ENCODE measurements at places on chromosomes 5 and 9.

DNA sequence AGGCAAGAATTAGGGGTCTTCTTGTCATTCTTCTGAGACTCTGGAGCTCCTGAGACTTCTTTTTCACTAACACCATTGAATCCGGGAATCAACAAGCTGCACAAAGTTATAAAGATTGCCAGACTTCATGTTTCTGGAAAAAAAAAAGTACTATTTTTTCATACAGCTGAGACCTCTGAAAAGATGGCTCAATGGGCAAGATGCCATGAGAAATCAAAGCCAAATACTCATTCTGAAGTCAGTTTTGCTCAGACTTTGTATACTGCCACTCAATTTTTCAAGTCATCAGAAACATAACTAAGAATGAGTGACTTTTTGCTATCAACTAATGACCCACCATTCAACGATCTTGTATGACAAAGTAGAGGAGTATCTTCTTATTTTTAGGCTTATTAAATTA is 512.0 kb downstream of the RAB3C start:
- no peak for DNase-seq

DNA sequence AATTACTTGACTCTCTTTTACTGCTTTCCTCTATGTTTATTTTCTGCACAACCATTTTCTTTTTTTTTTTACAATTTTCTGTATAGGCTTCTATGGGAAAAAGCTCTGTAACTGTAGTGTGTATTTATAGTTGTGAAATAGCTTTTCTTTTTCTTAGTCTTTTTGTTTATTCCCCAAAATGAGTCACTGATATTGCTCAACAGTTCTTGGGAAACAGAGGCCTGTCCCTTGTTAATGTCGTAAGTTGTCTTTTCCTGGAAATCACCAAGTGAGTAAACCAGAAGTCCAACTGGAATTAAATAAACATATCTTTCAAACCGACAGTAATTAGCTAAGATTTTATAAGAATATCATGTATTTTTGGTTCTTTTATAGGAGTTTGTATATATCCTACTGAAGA is 325.1 kb upstream of the PRR16 start:
- no peak for DNase-seq

DNA sequence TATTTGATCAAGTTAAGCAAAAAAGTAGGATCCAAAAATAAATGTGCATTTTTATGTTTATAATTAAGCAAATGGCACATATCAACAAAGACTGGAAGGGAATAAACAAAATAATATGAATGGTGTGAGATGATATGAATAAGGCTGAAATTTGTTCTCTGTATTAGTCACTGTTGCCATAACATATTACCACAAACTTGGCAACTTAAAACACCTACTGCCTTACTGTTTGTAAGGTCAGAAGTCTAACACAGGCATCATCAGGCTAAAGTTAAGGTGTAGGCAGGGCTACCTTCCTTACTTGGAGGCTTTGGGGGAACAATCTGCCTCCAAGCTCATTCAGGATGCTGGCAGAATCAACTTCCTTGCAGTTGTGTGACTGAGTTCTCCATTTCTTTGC is 19.3 kb downstream of the PGGT1B start:
- DNase-seq = no peak

- no peak for DNase-seq
Measured at GRCh38 chr5:95627971-95628810, 8.3 kb downstream of the GPR150 start.

GRCh38 chr9:14089051-14089803 is 224.7 kb downstream of the NFIB start:
- DNase-seq = no peak

GRCh38 chr9:83132768-83133167 is 69.8 kb upstream of the RASEF start:
- DNase-seq = no peak

DNA sequence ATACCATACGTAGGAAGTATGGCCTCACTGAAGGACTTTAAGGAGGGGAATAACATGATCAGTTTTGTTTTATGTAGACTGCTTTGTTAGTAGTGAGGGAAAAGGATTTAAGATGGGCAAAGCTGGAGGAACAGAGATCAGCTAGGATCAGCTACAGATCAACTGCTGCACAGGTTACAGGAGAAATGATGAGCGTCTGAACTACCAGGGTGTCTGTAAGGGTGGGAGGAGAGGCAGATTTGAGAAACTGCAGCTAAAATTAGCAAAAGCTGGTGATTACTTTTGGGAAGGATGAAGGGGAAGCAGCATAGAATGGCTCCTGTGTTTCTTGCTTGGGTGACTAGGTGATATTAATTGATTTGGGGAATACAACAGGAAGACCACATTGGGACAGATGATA is 39.3 kb downstream of the VCP start:
- no peak for DNase-seq

Measured in activated effector memory CD4-positive, alpha-beta T cell treated with anti-CD3 and anti-CD28 coated beads, Interleukin-2, amount 50 U/mL, for 16 hours (primary cell).